ENCODE measurements at places on chromosomes 2 and 18.

GRCh38 chr2:144836635-144837350 lies 316.9 kb upstream of the ZEB2 start:
- no peak for DNase-seq

GRCh38 chr18:72160510-72161445 lies 383.4 kb downstream of the CBLN2 start:
- DNase-seq, result no peak

GRCh38 chr2:170039401-170040172 lies 138.4 kb upstream of the MYO3B start:
- no peak for DNase-seq

- no peak for DNase-seq
These were observed 491.0 kb downstream of the LRP1B start for GRCh38 chr2:141639809-141640208.

GRCh38 chr18:11167778-11168177 lies 18.4 kb upstream of the PIEZO2 start:
- no peak for DNase-seq

GRCh38 chr18:23391156-23391555 lies 61.9 kb upstream of the RIOK3 start:
- DNase-seq, result no peak
